ENCODE measurements at places on chromosomes 7 and 10.

- peak; percentile 83 for DNase-seq
These were observed at the start of gene CAMK1D for GRCh38 chr10:12348870-12349628. Gene CAMK1D (plus strand): TSS chr10:12349547.

GRCh38 chr10:53356616-53357349, 584.2 kb upstream of the MBL2 start:
- DNase-seq = no peak

GRCh38 chr7:3301831-3302618, 973 bp downstream of the SDK1 start:
- no peak for DNase-seq

DNA sequence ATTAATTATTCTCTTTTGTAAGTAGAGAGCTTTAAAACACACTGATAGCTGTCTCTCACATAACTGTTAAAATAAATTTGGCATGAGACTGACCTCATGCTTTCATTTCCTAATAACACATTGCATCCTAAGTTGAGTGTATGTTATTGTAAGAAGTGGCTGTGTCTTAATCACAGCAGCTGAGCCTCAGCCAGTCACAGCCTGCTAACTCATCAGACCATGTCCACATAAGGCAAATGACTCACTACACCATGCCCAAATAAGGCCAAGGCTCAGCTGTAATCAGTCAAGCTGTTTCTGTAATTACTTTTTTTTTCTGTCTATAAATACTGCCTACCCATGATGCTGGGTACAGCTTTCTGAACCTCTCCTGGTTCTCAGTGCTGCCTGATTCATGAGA, 860.9 kb downstream of the XPNPEP1 start:
- no peak for DNase-seq

DNA sequence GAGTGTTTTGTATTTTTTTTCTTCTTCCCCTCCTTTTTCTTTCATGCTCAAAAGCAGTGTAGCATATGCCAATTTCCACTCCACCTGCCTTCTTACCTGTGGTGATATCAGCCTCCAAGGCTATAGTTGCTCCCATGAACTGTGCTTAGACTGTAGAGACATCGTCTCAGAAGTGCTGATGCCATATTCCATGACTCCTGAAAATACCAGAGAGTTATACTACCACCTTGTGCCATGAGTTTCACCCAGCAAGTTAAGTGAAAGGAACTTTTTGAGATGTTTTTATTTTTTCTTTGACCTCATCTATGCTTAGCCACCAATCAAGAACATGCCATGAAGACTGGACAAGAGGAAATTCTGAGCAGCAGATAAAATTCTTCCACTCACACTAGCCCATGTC, 142.8 kb upstream of the SEMA3E start:
- no peak for DNase-seq

GRCh38 chr7:29859524-29860185, 53.3 kb downstream of the WIPF3 start:
- DNase-seq = no peak

GRCh38 chr7:14892961-14893360, 9.6 kb downstream of the DGKB start:
- no peak for DNase-seq

- no peak for DNase-seq
These were observed 15.4 kb downstream of the PAXIP1 start for GRCh38 chr7:154987571-154987970.

GRCh38 chr10:125204400-125204799, 44.0 kb upstream of the CTBP2 start:
- no peak for DNase-seq

DNA sequence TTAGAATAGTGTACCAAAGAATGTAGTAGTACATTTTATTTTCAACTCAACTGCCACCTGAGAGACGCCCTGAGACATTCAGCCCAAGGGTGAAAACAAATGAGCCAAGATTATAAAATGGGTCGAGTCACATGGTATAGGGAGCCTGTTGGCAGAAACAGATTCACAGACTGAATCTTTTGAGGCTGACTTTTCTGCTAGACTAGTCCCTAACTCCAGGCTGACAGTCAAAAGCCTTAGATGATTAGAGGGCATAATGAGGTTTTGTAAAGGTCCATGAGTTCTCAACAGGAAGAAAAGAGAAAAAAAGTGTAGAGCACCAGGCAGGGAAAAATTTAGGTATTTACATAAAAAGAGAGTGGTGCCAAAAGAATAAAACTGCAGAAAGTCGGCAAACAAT, 128.0 kb downstream of the NXPH1 start:
- no peak for DNase-seq

- DNase-seq = no peak
These were observed 44.7 kb downstream of the COL13A1 start for GRCh38 chr10:69846293-69846921.

GRCh38 chr10:58372607-58373441, 12.4 kb upstream of the TFAM start:
- no peak for DNase-seq

- DNase-seq = no peak
These were observed 28.0 kb upstream of the VSIR start for GRCh38 chr10:71801361-71801760.

- no peak for DNase-seq
These were observed 52.0 kb upstream of the CDK1 start for GRCh38 chr10:60726257-60726656.

DNA sequence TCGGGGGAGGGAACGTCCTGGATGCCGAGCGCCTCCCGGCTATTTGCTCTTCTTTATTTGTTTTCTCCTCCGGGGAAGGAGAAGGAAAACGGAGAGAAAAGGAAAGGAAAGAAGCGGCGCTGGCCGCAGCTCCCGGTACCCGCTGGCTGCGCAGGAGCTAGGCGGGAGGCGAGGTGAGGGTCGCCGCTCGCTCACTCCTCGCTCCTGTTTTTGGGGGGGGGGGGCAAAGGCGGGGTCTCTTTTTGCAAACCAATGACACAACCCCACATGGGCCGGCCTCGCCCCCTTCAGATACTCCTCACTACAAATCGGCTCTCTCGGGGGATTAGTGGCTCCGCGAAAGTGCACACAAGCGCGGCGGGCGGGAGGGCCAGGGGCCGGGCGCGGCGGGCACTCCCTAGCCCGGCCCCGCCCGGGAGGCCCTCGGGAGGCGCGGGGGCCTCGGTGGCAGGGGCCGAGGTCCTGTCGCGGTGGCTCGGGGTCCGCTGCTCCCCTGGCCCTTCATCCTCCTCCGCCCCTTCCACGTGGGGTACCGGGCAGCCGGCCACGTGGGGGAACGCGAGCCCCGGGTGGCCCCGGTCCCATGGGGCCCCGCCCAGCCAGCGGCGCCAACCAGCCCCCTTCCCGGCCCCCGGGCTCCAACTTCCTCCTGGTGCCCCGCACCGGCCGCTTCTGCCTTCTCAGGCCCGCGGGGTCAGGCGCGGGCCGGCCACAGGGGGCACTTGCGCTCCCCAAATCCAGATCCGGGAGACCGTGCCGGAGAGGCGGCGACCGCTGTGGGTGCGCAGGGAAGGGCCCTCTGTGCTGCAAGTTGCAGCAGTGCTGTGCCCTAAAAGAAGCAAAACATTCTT, 718 bp upstream of the CTBP2 start:
- DNase-seq = no peak

DNA sequence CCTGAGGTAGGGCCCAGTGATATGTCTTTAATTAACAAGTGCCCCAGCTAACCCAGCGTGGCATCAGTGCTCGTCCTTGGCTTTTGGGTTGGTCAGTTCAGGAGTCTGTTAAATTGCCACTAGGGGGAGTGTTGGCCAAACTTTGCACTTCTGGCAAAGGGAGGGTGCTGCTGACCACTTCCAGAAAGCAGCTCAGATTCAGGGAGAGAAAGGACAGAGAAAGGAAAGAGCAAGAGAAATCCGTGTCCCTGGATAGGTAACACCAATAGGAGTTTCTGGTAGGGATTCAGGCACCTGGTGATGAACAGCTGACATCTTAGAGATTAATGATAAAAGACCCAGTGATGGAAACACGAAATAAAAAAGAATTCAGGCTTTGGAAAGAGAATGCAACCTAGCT, 243.1 kb upstream of the AOAH start:
- no peak for DNase-seq

DNA sequence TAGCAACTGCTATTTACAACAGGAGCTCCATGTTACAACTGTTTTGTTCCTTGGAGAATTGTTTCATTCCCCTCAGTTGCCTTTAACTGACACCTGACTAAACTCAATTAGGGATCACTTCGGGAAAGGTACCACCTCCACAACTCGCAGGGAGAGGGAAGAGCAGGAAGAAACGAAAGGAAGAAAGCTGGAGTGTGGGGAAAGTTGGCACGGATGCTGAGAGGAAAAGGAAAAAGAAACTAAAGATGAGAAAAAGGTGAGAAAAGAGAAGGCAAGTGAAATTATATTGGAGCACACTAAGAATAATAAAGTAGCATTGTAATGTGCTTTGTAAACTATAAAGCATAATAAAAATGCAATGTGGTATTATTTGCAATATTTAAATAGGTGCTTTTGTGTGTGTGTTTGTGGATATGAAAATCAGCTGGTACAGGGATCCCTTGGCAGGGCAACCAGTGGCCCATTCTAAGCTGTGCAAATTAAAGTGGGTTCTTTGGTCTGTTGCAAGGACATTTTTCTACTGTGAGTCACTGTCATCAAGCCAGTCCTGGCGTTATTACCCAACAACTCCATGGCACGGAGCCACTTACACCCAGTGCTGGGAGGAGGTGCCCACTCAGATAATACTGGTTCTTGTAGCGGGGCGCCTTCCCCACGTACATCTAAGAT, 45.9 kb downstream of the HIPK2 start:
- no peak for DNase-seq

- no peak for DNase-seq
These were observed 17.7 kb upstream of the NRP1 start for GRCh38 chr10:33352175-33352574.

- DNase-seq = no peak
These were observed 696.9 kb upstream of the NRP1 start for GRCh38 chr10:34031400-34031799.

DNA sequence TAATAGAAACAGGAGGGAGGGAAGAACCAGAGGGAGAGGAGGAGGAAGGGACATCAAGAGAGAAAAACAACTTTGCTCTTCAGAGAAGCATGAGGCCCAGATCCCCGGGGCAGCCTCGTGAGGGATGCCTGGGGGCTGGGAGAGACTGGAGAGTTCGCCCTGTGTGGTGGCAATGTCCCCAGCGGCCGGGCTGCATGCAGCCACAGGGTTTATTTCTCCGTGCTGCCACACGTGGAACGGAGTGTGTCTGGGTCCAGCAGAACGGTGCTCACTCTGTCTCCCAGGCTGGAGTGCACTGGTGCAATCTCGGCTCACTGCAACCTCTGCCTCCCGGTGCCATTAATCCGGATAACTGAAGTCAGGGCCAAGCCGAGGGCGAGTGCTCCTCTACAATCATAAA, 257.7 kb downstream of the ACTR3B start:
- DNase-seq = no peak

GRCh38 chr10:110527731-110528171, 30.0 kb downstream of the DUSP5 start:
- DNase-seq = no peak

- DNase-seq = no peak
These were observed 339.8 kb downstream of the SEMA3D start for GRCh38 chr7:84847038-84847437.

- DNase-seq = no peak
These were observed 6.7 kb downstream of the NPSR1 start for GRCh38 chr7:34664755-34665154.

DNA sequence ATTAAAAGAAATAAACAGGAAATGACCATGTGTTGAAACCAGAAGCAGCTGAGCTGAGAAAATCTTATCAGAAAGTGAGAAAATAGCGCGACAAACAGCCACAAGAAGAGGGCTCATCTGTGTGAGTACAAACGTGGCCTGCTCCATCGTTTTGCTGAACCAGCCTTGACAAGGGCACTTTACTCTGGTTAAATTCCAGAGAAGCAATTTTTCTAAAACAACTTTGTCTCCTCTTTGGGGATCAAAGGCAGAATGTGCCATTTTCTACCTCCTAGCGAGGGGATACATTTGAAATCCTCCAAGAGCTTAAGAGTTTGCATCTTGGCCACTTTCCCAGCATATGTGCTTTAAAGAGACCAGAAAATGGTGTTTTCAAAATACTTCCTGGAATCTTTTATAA, 51.3 kb upstream of the VIPR2 start:
- no peak for DNase-seq

GRCh38 chr10:70809011-70809611, 6.6 kb upstream of the SGPL1 start:
- no peak for DNase-seq

DNA sequence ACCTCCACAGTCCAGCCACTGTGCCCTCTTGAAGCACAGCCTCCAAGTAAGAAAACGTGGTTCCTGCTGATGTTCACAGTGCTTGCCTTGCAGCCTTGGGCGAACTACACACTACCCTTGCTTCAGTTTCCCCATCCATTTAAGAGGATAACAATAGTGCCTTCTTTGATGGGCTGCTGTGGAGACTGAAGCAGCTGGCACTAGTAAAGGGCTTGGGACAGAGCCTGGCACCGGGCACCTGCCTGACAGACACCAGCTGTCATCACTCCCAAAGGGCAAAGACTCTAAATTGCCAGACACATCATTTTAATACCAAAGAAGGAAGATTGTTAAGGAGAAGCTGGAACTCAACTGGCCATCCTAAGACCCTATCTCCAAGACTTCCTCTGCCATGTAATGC, 3.1 kb upstream of the C10orf90 start:
- DNase-seq = no peak

Data from T-helper 1 cell (primary cell).